GM23248 (cell line): ENCODE measurements at places on chromosomes 5 and 9.

GRCh38 chr5:1730487-1730847 is 69.2 kb downstream of the MRPL36 start:
- no peak for DNase-seq

- no peak for DNase-seq
These were observed 7.0 kb upstream of the IL3 start for GRCh38 chr5:132053483-132053882.

DNA sequence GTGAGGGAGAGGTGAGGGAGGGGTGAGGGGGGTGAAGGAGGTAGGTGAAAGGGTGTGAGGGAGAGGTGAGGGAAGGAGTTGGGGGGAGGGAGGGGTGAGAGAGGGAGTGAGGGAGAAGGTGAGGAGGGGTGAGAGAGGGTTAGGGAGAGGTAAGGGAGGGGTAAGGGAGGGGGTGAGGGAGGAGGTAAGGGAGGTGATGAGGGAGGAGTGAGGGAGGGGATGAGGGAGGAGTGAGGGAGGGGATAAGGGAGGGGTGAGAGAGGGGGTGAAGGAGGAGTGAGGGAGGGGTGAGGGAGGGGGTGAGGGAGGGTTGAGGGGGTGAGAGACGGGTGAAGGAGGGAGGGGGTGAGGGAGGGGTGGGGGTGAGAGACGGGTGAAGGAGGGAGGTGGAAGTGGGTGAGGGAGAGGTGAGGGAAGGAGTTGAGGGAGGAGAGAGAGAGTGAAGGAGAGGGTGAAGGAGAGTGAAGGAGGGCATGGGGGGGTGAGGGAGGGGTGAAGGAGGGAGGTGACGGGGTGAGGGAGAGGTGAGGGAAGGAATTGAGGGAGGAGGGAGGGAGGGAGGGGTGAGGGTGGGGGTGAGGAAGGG is 18.5 kb downstream of the NINJ1 start:
- DNase-seq: no peak

DNA sequence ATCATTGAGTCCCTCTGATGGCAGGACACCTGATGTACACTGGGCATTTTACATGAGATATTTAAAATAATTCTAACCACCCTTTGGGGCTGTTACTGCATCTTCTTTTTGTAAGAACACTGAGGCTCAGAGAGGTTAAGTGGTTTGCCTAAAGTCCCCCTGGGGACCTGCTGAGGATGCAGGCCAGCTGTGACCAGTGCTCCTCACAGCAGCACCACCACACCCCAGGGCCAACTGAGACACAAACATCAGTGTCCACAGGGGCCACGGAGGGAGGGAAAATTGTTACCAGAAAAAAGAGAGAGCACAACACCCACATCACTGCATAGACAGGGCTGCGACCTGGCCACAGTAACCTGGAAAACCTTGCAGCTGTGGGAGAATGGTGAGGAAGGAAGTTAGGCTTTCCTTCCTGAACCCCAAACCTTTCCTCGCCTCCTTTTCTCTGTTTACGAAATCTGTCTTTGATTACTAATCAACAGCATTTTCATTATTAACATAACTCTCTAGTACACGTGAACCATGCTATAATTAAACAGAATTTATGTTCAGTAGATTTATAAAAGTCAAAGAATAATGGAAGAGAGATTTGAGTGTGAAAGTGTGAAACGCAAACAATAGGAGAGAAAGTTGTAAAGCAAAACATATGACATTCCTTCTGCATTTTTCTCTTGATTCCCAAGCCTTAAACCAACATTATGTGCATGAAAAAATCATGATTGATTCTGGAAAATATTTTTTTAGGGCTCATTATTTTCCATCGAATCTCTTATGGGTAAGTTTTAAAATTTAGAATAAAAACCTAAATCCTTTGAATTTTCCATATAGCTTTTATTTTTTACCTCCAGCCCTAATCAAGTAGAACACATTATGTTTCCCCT is 228.1 kb upstream of the DAPK1 start:
- no peak for DNase-seq

DNA sequence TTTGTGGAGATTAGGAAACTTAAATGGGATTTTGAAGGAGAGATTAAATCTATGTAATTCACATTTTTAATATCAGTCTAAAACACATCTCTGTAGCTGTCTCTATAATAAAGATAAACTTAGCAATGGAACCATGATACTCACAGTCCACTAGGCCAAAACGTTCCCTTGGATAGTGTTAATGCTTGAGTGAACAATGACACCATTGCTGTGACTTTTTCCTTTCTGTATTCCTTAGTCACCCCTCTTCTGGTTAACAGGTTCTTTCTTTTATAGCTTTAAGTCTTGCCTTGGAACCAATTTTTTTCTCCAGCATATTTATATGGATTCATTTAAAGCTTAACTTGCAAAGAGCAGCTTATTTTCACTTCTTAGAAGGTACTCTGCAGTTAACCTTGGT is 63.3 kb downstream of the INSL6 start:
- no peak for DNase-seq

- peak; percentile 91 for DNase-seq
These were observed at the start of gene ST6GALNAC6 for GRCh38 chr9:127899128-127899943. ST6GALNAC6 (minus strand) TSS chr9:127899603; CDS start chr9:127897981, 1,622 bp downstream.

DNA sequence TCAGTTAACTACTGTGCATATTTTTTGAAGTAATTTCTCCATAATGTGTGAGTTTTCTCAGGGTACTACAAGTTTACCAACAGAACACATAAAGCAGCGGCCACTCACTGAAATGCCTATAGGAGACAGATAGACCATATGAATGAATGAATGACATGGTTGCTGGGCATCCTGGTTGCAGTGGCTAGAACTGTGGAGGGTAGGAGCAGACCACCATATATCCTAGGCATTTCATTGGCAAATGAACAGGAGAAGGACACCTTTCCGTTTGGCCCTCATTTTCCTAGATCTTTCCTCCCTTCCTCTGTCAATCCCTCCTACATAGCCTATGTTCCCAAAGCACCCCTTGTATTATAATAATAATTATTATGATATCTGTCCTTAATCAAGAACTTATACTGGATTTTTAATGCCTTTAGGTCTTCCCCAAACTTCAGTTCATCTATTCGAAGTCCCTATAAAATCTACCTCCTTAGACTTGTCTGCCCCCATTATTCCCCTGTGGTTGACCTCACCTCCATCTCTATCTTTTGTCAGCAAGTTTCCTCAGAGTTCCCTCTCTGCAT is 472.2 kb downstream of the RAB3C start:
- DNase-seq: no peak

DNA sequence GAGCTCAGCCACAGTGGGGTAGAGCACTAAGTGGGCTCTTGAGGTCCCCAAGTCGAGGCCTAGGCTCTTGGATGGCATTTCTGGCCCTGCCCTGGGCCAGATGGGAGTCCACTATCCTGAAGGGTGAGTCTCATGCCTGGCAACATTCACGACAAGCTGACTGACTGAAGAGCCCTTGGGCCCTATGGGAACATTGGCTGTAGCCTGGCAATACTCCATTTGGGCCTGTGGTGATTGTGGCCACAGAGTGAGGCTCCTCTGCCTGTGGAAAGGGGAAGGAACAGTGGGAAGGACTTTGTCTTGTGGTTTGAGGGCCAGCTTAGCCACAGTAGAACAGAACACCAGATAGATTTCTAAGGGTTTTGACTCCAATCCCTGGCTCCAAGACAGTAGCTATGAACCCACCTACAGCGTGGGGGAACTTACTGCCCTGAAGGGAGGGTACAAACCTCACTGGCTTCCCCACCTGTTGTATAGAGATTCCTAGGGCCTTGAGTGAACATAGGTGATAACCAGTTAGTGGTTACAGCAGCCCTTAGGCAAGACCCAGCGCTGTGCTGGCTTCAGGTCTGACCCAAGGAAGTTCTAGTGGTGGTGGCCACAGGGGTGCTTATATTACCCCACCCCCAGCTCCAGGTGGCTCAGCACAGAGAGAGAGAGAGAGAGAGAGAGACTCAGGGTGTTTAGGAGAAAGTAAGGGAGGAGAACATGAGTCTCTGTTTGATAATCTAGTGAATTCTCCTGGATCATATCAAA is 72.4 kb downstream of the KIAA0825 start:
- DNase-seq: no peak

DNA sequence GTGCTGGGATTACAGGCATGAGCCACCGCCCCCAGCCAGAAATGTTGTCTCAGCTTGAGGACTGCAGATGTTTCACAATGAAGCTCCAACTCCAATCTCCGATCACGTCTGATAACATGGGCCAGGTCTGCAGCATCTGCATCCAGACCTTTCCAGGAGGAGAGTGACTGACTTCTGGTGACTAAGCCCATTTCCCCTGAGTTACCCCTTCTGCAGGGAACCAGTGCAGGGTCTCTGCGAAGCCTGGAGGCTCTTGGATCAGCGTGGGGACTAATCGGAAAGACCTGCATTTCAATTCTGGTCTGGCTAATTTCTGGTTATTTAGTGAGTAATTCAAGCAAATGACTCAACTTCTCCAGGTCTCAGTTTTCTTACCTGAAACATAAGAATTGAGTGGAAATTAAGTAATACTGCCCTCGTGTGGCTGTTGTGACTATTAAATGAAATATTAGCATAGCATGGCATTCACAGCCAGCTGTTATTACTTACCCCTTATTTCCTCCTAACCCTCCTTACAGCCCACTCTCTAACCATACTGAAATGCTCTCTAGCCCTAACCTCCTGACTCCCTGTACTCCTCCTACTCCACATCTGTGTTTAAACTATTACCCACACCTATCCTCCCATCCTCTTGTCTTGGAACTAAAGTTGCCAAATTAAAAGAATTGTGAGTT is 2.2 kb upstream of the GNPDA1 start:
- DNase-seq: peak; percentile 79

DNA sequence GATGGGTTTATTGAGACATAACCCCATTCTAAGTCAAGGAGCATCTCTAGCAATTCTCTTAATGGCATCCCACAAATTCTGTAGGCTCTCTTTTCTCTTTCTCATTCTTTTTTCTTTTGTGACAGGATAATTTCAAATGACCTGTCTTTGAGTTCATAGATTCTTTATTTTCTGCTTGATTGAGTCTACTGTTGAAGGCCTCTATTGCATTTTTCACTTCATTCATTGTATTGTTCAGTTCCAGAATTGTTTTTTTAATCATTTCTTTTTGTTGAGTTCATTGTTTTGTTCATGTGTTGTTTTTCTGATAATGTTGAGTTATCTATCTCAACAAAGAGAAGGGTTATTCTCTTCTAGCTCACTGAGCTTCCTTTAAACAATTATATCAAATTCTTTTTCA is 144.7 kb upstream of the IL12B start:
- no peak for DNase-seq

GRCh38 chr9:132679946-132680625 is 9.8 kb downstream of the GTF3C4 start:
- DNase-seq: no peak

DNA sequence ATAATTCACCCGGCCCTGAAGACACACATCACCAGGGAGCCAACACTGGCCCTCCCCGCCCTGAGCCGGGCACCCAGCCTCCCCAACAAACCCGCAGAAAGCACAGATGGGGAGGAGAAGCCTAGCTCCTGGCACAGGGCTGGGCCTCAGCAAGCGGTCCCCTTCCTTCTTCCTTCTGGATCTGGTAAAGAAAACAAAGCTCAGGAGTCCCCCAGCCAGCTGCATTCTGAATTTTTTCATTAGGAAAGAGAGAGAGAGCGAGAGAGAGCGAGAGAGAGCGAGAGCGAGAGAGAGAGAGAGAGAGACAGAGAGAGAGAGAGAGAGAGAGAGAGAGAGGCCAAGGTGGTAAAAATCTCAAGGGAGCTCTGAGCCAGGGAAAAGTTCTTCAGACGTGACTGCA is 195.7 kb downstream of the CRB2 start:
- no peak for DNase-seq

DNA sequence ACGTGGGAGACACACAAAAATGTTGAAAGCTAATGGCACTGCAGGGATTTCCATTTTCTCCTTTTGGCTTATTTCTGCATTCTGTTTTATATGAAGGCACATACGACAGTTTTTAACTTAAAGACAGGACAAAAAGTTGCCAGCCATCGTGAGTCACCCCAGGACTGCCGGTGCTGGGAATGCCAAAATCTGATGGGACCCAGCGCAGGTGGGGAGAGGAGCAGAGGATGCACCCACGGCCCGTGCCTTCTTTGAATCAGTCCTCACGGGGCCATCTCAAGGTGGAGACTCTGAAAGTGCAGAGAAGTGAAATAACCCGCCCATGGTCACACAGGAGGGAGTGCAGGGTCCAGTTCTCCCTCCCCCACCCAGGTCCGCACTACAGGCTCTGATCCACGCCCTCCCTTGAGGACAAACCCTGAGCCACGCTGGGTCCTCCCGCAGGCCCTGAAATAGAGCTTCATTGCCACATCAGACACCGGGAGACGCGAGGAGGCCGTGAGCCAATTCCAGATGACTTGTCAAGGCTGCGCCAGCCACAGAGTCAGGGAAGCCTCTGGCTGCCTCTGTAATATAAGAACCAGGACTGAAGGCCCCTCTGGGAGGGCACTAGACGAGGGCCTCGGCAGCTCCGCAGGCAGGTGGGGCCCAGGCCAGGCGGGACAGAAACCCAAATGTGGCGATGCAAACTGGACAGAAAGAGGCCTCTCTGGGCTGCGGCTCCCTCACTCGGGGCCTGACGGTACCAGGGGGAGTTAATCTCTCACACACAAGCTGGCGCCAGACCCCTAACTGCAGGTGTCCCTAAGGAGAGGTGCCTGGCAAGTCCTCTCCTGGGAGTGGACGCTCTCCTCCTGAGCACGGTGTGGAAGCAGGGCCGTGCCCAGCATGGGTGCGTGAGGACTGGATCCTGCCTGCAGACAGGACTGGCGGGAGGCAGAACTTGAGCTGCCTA is 22.9 kb downstream of the ADAMTS2 start:
- peak; percentile 86 for DNase-seq

DNA sequence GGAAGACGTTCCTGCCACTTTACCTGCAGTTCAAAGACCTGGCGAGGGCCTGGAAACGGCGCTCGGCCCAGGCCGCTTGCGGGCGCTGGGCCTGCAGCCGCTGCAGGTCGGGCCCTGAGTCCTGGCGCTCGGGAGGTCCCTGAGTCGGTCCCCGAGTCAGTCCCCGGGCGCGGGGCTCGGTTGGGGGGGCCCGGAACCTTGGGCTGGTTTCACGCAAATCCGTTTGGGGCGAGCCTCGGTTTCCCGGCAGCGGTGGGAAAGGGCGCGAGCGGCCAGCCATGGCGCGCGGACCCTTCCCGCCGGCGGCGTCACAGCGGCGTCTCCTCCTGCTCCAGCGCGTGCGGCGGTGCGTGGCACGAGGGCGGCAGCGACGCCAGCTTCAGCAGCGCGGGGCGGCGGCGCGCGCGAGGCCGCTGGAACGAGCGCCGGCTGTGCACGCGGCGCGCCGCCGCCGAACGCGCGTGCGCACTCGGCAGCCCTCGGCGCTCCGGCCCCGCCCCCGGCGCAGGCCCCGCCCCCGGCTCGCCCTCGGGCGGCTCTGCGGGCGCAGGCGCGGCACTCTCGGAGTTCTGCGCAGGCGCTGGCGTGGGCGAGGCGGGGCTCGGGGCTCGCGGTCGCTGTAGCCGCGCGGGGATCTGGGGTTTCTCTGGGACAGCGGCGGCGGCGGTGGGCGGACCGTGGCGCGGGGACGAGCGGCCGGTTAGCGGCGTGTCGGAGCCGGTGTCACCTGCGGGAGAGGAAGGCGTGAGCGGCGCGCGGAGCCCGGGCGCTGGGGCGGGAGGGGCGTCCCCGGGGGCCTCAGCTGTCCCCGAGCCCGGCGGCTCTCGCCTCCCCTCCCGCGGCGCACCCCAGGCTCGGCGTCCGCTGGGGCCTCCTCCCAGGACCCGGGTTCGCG is 29.9 kb downstream of the EXOC3 start:
- peak; percentile 94 for DNase-seq

GRCh38 chr5:56326116-56326515 is 93.0 kb upstream of the ANKRD55 start:
- DNase-seq: no peak
